HS-5 (cell line): ENCODE measurements at places on chromosomes 13 and 19.
A peak's percentile ranks its signal among the peaks of the same experiment; 100 is the strongest.

- DNase-seq = no peak
Measured at GRCh38 chr19:976476-976875, 7.7 kb upstream of the WDR18 start.

DNA sequence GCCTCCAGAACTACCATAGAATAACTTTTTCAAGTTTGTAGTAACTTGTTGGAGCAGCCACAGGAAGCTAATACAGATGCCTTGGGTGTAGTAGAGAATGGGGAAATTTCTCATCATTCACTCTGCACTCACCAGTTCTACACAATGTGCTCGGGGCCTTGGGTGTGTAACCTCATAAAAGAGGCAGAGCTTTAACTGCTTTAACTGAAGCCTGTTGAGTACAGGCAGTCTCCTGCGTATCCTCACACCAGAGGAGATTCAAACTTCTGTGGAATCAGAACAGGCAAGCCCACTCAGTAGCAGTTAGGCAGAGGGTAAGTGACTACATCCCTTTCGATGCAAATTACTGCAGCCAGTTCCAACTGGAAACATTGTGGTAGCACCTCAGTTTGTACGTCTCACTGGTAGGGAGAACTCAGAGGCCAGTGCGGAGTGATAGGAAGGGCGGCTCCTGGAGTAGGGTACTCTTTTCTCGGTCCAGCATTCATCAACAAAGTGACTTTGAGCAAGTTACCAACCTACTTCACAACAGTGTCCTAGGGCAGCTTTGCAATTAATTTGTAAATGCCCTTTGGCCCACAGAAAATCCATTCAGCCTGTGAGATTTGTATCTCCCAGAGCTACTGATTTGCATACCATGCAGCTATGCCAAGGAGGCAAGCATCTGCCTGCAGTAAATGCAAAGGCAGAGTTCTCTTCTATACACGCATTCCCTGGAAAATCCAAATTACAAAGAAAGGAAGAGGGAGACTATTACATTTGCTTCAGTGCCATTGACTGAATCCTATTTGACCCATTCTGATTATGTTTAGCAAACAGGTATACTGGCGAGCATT is 904.3 kb downstream of the DIAPH3 start:
- no peak for DNase-seq

- DNase-seq = no peak
Measured at GRCh38 chr19:37218592-37218935, 550 bp downstream of the ZNF383 start.

DNA sequence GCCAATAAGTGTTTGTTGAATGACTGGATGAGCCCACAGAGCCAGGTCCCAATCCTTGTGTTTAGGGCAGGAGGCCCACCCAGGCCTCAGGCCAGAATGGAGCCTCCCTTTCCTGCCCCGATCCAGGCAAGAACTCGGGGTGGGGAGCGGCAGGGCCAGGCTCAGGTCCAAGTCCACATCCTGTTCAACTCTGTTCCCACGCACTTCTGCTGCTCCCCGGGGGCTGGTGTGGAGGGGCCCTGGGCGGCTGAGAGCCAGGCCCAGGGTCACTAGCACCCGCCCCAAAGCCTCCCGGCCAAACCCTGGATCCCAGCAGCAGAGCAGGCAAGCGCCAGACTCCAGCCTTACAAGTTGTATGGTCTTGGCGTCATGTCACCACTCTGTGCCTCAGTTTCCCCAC is 8.0 kb downstream of the ANGPTL8 start:
- DNase-seq = no peak

- DNase-seq = no peak
Measured at GRCh38 chr19:12789098-12789903, 2.0 kb upstream of the JUNB start.

DNA sequence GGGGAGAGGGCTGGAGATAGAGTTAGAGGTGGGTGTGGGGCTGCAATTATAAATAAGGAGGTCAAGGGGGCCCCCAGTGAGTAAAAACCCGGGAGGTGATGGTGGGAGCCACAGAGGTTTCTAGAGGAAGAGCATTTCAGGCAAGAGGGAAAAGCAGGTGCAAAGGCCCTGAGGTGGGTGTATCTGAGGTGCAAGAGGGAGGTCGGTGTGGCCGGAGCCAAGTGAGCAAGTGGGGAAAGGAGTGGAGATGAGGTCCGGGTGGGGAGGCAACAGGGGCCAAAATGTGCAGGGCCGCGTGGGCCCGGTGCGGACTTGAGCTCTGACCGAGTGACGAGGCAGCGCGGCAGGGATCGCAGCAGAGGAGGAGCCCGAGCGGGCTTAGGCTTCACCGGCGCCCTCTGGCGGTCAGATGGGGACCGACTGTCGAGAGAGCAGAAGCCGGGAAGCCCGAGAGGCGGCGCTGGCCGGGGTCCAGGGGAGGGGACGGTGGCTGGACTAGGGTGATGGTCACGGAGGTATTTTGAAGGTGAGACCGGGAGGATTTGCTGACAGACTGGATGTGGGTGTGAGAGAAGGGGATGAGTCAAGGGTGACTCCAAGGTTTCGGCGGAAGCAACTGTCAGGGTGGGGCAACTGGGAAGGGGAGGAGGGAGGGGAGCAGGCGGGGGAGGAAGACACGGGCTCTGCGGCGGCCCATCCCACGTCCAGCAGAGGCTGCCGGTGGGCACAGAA is 17.7 kb upstream of the SPACA4 start:
- DNase-seq = peak; percentile 59

DNA sequence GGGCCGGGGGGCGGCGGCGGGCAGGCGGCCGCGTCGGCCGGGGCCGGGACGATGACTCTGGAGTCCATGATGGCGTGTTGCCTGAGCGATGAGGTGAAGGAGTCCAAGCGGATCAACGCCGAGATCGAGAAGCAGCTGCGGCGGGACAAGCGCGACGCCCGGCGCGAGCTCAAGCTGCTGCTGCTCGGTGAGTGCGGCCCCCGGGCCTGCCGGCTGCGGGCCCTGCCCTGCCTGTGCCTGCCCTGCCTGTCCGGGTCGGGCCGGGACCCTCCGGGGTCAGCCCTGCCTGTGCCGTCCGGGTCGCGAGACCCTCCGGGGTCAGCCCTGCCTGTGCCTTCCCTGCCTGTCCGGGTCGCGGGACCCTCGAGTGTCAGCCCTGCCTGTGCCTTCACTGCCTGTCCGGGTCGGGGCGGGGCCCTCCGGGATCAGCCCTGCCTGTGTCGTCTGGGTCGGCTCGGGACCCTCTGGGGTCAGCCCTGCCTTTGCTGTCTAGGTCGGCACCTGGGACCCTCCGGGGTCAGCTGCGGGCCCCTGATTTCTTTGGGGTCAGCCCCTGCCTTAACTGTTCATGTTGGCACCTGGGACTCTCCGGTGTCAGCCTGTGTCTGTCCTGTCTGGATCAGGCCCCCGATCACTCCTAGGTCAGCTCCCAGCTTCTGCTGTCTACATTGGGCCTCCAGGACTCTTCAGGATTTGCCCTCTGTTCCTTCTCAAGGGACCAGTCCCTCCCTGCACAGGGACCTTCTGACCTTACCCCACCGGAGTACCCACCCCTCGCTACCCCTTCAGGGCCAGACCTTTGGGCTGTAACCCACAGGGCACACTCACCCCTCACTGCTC is 659 bp downstream of the GNA11 start:
- no peak for DNase-seq

- DNase-seq = no peak
Measured at GRCh38 chr13:97221466-97221865, 667 bp upstream of the MBNL2 start.

DNA sequence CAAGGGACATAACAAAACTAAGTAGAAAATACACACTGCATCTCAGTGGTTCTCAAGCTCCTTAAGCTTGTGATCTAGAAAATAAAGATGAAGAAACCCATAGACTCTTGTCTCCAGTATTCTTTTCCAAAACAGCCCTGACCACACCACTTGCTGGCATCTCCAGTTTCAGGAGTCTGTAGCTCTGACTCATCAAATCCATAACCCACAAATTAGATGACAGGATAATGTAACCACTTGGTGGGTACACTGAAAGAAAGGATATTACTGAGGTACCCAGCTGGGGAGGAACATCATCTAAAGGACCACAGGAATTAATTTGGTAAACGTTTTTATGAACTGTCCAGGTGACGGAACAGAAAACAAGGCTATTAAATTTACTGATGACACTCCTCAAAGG is 214.7 kb downstream of the VWA8 start:
- peak; percentile 10 for DNase-seq

- DNase-seq = no peak
Measured at GRCh38 chr13:31747966-31748365, 8.6 kb downstream of the RXFP2 start.

DNA sequence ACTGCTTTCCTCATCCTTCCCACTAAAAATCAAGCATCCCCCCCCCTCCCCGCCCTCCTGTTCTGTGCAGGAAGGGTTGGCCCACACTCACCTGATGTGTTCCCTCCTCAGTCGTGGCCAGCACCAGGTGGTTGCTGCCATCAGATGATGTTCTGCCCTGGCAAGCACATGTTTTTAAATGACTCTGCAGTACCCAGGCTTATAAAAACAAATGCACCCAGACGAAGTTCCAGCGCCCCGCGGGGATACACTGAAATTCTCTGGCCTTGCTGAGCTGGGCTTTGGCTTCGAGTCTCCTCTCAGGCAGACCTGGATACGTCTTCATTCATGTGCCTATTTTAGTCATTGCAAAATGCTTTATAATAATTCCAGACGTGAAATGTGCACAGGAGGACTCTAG is 316.3 kb downstream of the DLEU7 start:
- DNase-seq = no peak

DNA sequence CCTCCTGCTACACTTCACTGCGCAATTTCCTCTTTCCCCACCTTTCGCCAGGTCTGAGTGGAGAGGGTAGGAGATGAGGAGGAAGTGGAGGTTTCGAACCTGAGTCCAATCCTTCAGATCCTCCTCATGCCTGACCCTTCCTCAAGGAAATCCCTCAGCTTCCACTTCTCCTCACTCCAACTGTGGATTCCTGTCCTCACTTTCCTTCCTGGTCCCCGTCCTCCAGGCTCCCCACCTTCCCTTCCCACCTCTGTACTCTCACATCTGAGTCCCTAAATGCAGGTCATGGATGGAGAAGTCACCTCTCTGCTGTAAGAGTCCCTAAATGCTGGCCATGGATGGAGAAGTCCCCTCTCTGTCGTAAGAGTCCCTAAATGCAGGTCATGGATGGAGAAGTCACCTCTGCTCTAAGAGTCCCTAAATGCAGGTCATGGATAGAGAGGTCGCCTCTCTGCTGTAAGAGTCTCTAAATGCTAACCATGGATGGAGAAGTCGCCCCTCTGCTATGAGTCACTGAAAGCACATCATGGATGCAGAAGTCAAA is 3.1 kb downstream of the TMEM86B start:
- DNase-seq = no peak

GRCh38 chr13:110816500-110816899 is 98.4 kb downstream of the ANKRD10 start:
- no peak for DNase-seq

DNA sequence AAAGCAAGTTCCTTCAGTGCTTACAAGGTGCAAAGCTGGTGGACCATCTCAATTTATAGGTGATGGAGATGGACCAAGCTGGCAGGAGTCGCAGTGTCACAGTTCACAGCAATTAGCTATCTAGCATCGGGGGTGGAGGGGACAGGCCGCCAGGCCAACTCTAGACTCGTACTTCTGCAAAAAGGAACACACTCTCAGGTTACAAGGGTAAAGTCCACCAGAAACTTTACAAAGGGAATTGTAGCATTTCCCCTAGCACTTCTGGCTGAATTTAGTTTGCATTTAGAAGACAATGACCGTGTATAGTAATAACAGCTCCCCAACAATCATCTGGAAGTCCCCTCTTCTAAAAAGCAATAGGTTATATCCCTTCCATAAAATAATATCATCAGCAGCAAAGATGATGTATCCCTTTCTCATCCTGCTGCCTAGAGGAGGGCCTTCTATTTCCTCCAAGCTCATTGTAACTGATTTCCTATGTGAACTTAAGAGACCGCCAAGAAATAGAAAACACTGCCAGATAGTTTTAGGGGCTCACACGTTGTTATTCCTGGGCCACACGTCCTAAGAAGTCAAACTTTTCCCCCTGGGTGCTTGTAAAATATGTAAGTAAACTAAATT is 8.5 kb upstream of the DOCK9 start:
- DNase-seq = no peak

GRCh38 chr13:24218338-24218737 is 57.8 kb downstream of the SPATA13 start:
- no peak for DNase-seq

DNA sequence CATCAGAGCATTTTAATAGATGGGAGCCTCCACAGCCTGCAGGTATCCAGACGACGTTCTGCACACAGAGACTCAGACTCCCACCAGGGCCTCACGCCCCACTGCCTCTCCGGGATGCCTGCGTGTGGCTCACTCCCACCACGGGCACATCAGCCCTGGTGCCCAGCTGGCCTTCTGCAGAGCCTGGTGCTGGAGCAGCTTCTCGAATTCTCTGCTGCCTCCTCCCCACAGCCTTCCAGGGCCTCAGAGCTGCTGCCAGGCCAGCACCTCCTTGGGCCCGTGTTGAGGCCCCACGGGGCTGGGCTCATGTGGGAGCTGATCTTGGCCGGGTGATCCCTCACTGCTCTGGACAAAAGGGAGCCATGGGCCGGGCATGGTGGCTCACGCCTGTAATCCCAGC is 90.9 kb downstream of the KDM4B start:
- DNase-seq = no peak

GRCh38 chr13:76035711-76036110 is 399.6 kb downstream of the LMO7 start:
- no peak for DNase-seq

- no peak for DNase-seq
Measured at GRCh38 chr13:79724348-79725103, 243.6 kb downstream of the NDFIP2 start.

GRCh38 chr13:37586164-37586563 is 12.4 kb downstream of the POSTN start:
- DNase-seq = no peak

- no peak for DNase-seq
Measured at GRCh38 chr19:13164343-13165161, 14.3 kb downstream of the IER2 start.

DNA sequence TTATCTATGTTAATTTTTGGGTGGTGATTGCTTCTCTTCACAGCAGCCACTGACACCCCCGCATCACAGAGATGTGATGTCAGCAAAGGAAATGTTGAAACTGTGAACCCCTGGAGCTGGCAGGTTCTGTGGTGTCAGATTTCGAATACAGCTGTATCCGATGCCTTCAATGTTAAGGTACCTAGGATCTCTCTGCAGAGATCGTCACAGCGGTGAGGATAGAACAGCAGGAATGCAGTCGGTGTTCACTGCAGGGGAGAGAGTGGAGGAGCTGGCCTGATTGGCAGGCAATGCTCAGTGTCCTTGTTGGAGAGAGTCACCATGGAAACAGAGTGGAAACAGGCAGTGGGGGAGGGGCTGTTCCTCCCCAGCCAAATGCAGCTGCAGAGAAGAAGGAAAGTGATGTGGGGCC is 79.5 kb upstream of the ZNF835 start:
- DNase-seq = no peak
